ENCODE measurements at places on chromosomes 4 and X. TPM values are rescaled to one million over a fixed set of nuclear protein-coding genes. Genes with fewer than 3 reads are reported as not detected.

- peak; percentile 96 for DNase-seq
Observed at GRCh38 chr4:40316782-40317635, 18.1 kb upstream of the CHRNA9 start.

Gene RRH
- total RNA-seq: not detected

Gene NEXMIF
- 1.0 TPM for total RNA-seq

- DNase-seq: peak; percentile 39
Observed at GRCh38 chr4:190020790-190021717, 6.0 kb downstream of the FRG2 start.

DNA sequence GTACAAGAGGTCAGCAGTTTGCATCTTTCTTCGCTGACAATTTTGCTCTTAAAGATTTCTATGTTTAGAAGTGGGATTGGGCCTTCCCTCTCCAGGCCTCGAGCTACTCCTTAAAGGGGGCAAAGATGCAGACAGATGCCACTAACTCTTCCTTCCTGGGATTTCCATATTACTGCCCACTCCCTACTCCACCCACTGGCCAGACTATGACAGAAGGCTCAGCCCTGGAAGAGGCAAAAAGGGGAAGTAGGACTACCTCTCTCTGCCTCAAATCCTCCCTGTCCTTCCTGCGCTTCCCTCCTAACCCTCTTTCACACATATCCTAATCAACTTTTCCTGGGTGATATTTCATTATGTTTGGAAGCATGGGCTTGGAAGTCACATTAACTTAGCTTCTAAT, 58.3 kb downstream of the EVC2 start:
- DNase-seq: no peak

Gene MMRN1
- total RNA-seq: 0.27 TPM

Gene GRIA2
- total RNA-seq: not detected

Gene UGT2A3
- total RNA-seq: not detected

Gene TASL
- total RNA-seq: not detected

Gene FAM241A
- total RNA-seq: 1.7 TPM

DNA sequence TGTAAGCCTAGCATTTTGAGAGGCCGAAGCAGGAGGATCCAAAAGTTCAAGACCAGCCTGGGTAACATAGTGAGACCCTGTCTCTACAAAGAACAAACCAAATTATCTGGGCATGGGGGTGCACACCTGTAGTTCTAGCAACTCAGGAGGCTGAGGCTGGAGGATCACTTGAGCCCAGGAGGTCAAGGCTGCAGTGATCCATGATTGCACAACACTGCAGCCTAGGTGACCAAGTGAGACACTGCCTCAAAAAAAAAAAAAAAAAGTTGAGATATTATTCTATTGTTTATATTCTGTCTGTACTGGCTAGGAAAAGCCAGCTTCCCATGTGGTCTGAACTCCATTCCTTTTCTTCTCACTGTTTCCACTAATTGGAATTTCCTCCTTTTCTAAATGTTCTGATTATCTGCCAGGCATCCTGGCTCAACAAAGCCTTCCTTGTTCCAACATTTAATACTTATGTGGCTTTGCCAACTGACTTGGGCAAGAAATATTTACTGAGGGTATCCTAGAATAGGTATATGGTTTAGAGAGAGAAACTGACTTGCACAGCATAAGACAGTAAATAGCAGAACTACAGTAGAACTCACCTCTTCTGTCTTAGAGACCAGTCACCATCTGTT, 175.2 kb upstream of the ADAMTS3 start:
- DNase-seq: no peak

GRCh38 chr4:47711183-47711582, 126.7 kb downstream of the CORIN start:
- DNase-seq: no peak

Gene MGARP
- total RNA-seq: 3.0 TPM

- no peak for DNase-seq
Observed at GRCh38 chr4:173565281-173565680, 35.3 kb upstream of the HAND2 start.

DNA sequence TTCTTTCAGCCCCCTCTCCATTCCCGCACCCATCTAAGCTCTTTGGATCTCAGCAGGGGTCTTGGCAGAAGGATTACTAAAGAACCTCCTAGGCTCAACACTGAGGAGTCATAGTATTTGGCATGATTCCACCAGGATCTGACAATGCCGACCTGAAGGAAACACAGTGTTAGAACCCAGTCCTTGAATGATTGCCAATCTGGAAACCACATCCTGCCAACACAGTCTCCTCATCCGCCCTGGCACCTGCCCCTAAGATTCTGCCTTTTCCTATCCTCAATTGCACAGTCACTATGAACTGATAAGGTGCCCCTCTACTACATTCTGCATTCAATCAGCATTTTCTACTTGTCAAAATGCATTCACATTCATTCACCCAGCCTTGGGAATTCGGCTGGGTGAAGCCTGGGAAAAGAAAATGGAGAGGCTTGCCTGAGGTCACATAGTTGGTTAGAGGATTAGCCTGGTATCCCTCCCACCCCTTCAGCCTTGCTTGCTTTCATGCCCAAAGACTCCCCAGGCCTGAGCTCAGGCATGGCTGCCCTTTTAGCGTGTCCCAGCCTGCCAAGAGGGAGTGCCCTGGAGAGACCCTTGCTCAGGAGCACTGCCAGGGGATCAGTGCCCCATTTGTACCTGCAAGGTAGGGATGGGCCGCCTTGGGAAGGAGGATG, 2.2 kb upstream of the CLDN2 start:
- DNase-seq: peak; percentile 80

Gene CT45A6
- total RNA-seq: not detected

GRCh38 chrX:66163849-66164411, at the start of gene HEPH:
HEPH (plus strand) TSS chrX:66164247; CDS start chrX:66170571, 6,324 bp downstream.
- DNase-seq: peak; percentile 58

DNA sequence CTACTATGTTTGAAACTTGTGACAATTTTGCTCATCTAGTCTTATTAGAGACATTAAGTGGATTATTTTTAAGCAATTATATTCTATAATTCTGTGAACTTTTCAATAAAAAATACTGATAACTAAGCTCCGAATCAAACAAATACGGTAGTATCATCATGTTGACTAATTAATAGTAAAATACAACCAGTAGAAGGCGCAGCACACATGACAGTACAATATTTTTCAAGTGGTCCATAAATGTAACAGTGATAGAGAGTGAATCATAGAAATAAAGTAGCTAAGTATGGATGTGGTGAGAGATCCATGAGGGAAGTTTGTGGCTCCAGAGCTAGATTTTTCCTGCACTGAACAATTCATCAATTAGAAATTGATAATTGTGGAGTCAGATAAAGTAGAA, 666.2 kb downstream of the KCTD8 start:
- DNase-seq: no peak

DNA sequence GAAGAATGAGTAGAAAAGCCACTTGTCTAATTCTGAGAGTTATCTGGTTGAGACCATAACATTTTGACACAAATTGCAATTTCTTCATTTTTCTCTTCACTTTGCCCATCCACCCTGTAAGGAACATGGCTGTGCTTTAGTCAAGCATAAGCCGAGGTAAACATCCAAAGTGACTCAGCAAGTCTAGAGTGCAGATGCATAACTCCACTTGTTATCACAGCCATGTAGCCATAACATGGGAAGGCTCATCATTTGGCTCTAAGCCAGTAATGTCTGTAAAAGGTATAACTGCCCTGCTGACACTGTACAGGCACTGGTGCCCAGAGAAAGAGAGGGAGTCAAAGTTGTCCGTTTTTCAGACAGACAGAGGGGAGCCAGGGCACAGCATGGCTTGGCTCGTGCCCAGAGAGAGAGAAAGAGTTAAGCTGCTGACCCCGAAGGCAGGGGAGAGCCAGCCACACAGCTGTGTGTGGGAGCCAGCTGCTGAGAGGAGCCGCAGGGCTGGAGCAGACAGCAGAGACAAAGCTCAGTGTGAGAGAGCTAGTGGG, 76.9 kb upstream of the EXOC1L start:
- DNase-seq: no peak

Gene CLNK
- total RNA-seq: not detected

Gene EGFL6
- not detected for total RNA-seq

DNA sequence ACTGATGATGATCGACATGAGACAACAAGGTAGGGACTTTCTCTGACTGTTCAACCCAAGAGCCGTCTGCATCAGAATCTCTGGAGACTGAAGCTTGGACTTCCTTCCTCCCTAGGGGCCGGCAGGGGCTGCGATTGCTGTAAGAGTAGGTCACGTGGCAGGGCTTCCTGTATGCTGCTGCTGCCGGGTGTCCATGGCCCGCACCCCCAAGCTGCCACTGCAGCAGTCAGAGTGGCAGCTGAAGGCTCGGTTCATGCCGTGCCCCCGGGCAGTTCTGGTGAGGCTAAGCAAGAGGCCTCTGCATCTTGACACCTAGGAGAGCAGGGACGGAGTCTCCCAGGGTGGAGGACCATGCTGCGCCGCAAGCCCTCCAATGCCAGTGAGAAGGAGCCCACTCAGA, at the start of gene SASH3:
Gene SASH3, plus strand, starts transcription at position 203 of the 400 bp plus-strand sequence. Its CDS starts 149 bp downstream, at position 352.
- no peak for DNase-seq

Gene CT47C1
- not detected for total RNA-seq

Gene MAGEB6B
- total RNA-seq: not detected

- DNase-seq: no peak
Observed at GRCh38 chr4:17664755-17665154, 50.3 kb downstream of the MED28 start.

- DNase-seq: peak; percentile 72
Observed at GRCh38 chrX:152637649-152638442, at the start of gene GABRQ. GABRQ (plus strand) TSS chrX:152637895; CDS start chrX:152638203, 308 bp downstream.

- DNase-seq: no peak
Observed at GRCh38 chr4:1928356-1929239, 57.4 kb downstream of the NSD2 start.

DNA sequence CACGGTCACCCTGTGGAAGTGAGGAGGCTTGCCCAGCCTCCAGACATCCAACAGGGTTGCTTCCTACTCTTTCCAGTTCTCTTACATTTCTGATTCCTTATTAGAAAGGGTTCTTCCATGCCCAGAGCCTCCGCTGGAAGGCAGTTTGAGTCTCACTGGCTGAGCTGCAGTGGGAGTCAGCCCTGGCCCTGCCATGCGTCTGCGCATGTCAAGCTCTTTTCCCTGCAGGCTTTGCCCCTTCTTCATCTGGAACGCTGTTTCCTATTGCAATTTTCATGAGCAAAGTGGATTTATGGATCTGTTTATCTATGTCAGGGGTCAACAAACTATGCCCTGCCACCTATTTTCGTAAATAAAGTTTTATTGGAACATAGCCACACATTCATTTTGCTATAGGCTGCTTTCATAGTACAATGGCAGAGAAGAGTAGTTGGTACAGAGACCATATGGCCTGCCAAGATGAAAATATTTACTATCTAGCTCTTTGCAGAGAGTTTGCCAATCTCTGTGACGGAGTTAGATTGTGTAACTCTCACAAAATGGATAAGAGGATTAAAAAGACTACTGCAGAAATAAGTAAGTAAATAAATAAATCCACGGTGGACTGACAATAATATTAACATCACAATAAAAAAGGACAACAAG, 3.9 kb upstream of the CHRNA9 start:
- no peak for DNase-seq

Gene SSX4
- not detected for total RNA-seq

Gene TBX22
- total RNA-seq: not detected

GRCh38 chr4:84680956-84681355, 98.0 kb downstream of the CDS1 start:
- no peak for DNase-seq

Gene MAGEB2
- total RNA-seq: not detected
